ENCODE measurements at places on chromosomes 7 and 10.

- peak; percentile 46 for DNase-seq
These were observed 40.7 kb upstream of the ANAPC16 start for GRCh38 chr10:72175149-72175548.

GRCh38 chr10:21100871-21101514 lies 203.9 kb upstream of the NEBL start:
- no peak for DNase-seq

DNA sequence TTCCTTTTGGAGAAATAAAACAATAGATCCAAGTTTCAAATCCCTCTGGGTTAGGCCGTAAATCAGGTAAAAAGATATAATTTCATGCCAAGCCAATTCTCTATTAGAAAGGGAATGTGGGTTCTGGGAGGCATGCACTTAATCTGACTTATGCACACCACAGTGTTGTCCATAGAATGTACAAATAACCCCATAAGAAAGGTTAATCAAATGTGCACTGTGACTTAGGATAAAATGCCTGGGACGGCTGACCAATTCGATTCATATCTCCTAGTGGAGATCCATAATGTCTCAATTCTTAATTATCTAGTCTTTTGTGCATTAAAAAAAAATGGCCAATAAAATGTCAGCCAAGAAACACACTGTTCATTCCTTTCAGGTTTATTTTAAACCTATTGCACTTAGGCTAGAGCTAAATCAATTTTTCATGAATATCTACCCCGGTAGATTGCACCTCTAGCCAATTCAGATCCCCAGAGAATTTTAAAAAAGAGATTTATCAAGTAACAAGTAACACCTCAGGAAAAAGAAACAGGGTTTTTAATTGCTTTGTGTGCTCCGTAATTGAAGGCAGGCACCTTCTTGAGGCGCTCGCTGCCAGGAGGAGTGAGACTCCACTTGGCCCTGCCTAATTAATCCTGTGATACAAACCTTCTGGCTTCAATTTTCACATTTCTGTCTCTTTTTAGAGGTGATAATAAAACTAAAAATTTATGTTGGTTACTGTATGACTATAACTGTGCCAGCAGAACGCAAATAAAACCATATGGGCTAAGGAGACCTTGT lies 265.1 kb downstream of the ETV1 start:
- DNase-seq: no peak

DNA sequence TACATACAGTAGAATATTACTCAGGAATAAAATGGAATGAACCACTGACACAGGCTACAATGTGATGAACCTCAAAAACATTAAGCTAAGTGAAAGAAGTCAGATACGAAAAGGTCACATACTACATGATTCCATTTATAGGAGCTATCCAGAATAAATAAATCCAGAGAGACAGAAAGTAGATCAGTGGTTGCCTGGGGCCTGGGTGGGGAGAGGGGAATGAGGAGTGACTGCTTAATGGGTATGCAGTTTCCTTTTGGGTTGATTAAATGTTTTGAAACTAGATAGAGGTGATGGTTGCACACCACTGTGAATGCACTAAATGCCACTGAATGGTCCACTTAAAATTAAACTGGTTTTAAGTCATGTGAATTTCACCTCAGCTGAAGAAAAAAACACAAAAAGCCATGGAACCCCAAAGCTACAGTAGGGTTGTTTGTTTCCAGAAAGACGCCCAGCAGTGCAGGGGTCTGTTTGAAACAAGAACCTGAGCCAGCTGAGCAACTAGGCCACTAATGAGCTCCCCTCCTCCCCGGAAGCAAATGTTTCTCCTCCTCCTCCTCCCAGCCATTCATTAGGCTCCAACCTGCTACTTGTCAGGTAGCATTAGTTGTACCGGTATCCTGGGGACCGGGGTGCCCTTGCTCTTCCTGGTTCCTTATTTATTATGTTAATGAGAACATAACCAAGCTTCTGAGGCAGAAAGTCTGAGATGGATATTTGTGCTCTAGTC lies 168.4 kb downstream of the EVX1 start:
- DNase-seq: no peak

DNA sequence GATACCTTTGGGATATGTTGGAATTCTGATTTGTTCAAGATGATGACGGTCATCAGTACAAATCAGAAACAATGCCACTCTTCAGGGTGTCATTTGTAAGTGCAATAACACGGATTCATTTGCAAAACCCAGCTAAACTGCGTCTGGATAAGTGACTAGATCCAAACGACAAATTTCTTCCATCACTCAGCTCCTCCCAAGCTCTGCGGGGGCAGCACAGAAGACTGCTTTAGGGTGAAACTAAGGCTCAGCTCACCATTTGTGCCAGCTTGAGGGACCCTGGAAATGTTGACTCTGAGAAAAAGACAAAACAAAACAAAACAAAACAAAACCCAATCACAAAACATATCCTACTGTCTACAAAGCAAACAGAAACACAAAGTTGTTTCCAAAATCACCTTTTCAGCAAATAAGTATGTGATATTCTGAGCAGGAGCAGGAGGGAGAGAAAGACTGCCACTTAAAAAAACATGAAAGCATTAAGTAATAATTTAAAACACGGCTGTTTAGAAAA lies 8.0 kb downstream of the EVX1 start:
- no peak for DNase-seq

- DNase-seq: no peak
These were observed 96.4 kb downstream of the CREM start for GRCh38 chr10:35223016-35223415.
